ENCODE measurements at places on chromosomes 12 and 14. TPM values are rescaled to one million over a fixed set of nuclear protein-coding genes. Genes with fewer than 3 reads are reported as not detected.

GRCh38 chr14:76931631-76932402 lies 96.7 kb downstream of the IRF2BPL start:
- no peak overlapping the region for H3K4me3 ChIP-seq
- H3K27ac ChIP-seq = no peak overlapping the region
- no peaks in the 10 kb centered on the region for H3K36me3 ChIP-seq
- H3K27me3 ChIP-seq = no peaks in the 10 kb centered on the region
- H3K4me1 ChIP-seq = no peaks in the 10 kb centered on the region

DNA sequence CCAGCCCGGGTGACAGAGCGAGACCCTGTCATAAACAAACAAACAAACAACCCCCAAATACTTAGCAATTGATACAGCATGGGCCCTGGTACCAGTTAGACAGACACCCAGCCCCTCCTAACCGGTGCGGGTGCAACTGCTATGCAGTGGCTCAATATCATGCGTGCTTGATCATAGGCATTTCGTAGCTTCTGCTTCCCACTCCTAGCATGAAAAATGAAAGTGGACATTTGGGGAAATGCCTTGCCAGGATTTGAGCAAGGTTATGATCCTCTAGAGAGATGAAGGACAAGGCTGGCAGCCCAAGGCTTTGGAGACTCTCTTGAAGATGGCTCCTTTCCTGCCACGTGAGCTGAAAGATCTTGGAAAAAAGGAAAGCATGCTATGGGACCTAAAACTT lies 13.7 kb downstream of the FGF6 start:
- H3K27me3 ChIP-seq = no peaks in the 10 kb centered on the region
- H3K4me3 ChIP-seq = no peak overlapping the region
- H3K27ac ChIP-seq = no peak overlapping the region
- H3K36me3 ChIP-seq = no peaks in the 10 kb centered on the region
- no peaks in the 10 kb centered on the region for H3K4me1 ChIP-seq

- no peak overlapping the region for H3K4me3 ChIP-seq
- no peaks in the 10 kb centered on the region for H3K27me3 ChIP-seq
- no peak for DNase-seq
- no peaks in the 10 kb centered on the region for H3K36me3 ChIP-seq
Observed at GRCh38 chr12:72790273-72790672, 518.1 kb downstream of the TRHDE start.

DNA sequence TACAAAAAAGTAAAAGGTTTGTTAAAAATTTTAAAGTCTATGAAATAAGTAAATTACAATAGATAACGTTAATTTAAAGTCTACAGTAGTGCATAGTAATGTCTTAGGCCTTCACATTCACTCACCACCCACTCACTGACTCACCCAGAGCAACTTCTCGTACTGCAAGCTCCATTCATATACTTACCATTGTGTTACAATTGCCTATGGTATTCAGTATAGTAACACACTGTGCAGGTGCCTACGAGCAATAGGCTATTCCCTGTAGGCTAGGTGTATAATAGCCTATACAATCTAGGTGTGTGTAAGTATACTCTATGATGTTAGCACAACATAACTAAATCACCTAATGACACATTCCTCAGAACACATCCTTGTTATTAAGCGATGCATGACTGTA lies 435.3 kb upstream of the TMTC1 start:
- H3K4me1 ChIP-seq = no peaks in the 10 kb centered on the region
- no peaks in the 10 kb centered on the region for H3K36me3 ChIP-seq

GRCh38 chr14:38512236-38512635 lies 256.3 kb upstream of the CLEC14A start:
- no peaks in the 10 kb centered on the region for H3K27me3 ChIP-seq
- H3K27ac ChIP-seq = no peak overlapping the region
- no peak for DNase-seq

The OAS2 gene
- total RNA-seq = 3.2 TPM

The RIPK3 gene
- 38.2 TPM for total RNA-seq

The TMEM132D gene
- total RNA-seq = 0.32 TPM

The SCNN1A gene
- 188 TPM for total RNA-seq

The HHIPL1 gene
- 0.93 TPM for total RNA-seq

DNA sequence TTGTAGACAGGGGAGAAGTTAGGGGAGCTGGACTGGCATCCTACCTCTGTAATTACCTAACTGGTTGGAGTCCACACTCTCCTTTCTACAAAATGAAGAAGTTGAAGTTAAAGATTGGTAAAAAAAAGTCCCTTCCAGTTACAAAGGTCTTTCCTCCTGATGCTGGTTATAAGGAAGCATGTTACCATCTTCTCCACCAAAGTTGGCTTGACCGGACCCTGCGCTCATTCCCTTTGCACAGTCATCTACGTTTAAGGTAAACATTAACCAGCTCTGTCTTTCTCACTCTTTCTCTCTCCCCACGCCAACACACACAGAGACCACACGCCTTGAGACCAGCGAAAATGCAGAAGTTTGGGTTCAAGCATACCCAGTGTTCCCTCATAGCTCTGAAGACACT lies 11.9 kb downstream of the FBLN5 start:
- no peak overlapping the region for H3K4me3 ChIP-seq
- H3K4me1 ChIP-seq = no peaks in the 10 kb centered on the region
- no peaks in the 10 kb centered on the region for H3K36me3 ChIP-seq
- no peak for DNase-seq
- H3K27me3 ChIP-seq = no peaks in the 10 kb centered on the region

DNA sequence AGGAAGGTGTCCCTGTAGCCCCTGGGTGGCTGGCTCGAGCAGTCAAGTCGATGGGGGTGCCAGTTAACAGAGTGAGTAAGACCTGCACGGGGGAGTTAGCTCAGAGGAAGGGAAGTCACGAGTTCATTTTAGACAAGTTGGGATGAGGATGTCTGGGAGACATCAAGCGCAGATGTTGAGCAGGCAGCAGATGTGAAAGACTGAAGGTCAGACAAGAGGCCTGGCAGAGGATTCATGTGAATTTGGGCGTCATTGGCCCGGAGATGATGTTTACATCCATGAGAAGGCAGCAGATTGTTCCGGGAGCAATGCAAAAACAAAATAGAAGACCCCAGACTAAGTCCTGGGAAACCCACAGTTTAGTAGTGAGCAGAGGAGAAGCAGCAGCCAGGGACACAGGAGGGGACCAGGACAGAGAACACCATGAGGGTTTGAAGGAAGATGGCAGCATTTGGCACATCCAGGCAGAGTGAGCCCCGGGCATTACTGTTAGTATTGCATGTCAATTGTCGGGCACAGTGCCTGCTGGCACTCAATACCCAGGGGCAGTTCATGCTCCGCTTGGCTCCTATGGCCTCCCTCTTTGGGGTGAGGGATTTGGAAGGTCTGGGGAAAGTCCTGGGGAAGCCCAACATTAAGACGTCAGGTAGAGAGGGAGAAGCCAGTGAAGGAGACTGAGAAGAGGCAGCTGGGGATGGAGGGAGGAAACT lies 15.1 kb downstream of the LTBP2 start:
- no peak for DNase-seq
- H3K27me3 ChIP-seq = no peaks in the 10 kb centered on the region
- H3K36me3 ChIP-seq = no peaks in the 10 kb centered on the region
- H3K4me3 ChIP-seq = no peak overlapping the region

- no peak for DNase-seq
- H3K27me3 ChIP-seq = no peaks in the 10 kb centered on the region
- no peaks in the 10 kb centered on the region for H3K36me3 ChIP-seq
- no peaks in the 10 kb centered on the region for H3K4me1 ChIP-seq
- H3K27ac ChIP-seq = no peak overlapping the region
- no peak overlapping the region for H3K4me3 ChIP-seq
Observed at GRCh38 chr12:112627851-112628250, 163.7 kb upstream of the RPH3A start.

DNA sequence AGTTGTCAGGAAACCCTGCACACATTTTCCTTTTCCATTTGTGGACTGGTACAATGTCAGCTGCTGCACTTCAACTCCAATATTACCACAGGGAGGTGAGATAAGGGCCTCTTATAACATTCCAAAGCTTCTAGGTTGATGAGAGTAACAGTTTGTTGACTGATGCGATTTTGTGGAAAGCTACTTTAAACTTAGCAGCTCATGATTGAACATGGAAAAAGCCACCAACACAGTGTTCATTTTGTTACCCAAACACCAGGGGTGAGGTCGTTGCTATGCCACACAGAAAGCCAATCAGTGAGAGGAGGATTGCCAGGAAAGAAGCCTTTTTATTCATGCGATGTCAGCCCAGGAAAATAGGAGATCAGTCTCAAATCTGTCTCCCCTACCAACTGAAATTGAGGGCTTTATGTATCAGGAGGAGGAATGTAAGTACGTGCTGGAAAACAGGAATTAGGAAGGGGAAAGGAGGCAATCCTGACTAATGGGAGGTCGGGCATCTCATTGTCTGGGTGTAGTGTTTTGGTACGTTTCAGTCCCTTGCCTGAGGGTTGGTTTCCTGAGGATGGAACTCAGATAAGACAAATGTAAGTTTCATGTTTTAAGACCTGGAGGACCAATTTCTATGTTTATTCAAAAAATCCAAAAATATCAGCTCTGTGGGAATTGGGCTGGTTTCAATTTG lies 92.7 kb upstream of the PLEKHA5 start:
- no peaks in the 10 kb centered on the region for H3K4me1 ChIP-seq
- no peak for DNase-seq
- no peaks in the 10 kb centered on the region for H3K36me3 ChIP-seq
- no peak overlapping the region for H3K4me3 ChIP-seq
- H3K27me3 ChIP-seq = no peaks in the 10 kb centered on the region

DNA sequence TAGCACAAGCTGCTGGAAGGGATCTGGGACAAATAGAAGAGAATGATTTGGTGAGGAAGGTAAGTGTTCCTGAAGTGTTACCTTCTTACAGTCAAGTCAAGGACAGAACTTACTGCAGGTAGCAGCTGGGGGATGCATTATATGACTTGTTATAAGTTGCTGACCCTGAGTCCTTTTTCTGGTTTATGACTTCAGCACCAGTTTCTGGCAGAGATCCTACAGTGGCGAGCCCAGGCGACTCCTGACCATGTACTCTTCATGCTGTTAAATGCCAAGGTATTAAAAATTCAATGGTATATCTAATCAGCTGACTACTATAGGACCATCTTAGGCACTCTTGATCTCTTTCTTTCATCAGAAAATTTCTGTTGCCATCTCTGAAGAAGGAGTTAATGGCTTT lies 45.1 kb upstream of the ATF1 start:
- peaks cover 31% of the 10 kb centered on the region for H3K36me3 ChIP-seq
- H3K4me1 ChIP-seq = no peaks in the 10 kb centered on the region
- no peaks in the 10 kb centered on the region for H3K27me3 ChIP-seq

DNA sequence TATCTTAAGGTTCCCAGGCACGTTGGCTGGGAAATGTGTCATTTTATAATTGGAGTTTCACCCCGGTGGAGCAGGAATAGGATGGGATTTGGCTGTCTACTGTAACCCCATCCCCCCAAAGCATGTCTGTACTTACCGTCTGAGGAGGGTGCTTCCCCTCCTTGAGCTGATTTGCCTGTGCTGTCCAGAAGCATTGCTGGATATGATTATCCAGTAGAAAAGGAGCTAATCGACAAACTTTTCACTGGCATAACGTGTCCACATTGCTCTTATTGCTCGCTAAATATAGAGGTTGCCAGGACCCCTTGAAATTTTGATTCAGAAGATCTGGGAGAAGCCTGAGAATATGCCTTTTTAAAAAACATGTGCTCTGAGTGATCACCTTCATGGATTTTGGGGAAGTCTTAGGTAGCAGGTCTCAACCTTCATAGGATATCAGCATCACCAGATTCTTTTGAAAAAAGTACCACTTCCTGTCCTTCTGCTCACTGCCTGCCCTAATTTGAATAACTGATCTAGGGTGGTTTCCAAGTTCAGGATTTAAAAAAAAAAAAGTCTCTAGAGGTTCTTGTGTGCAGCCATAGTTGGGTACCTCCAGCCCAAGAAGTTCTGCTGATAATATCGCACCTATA lies 80.4 kb upstream of the KCNA1 start:
- H3K4me3 ChIP-seq = no peak overlapping the region
- H3K36me3 ChIP-seq = no peaks in the 10 kb centered on the region
- H3K27me3 ChIP-seq = no peaks in the 10 kb centered on the region

DNA sequence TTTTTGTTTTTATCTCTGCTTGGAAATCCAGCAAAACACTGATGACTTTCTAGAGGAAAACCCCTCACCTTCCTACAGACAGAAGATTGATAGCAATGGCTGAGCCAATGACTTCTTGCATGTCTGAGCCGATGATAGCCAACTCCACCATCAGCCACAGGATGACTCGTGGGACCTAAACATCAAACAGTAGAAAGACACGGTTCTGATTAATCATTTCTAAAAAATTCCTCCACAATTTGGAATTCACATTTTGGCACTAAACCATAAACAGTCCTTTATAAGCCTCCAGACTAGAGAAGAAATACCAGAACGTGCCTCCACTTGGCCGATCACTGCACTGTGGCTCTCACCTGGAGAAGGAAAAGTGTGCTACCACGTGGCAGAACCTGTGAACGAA lies 25.9 kb downstream of the SLC11A2 start:
- H3K27me3 ChIP-seq = no peaks in the 10 kb centered on the region
- H3K36me3 ChIP-seq = peaks cover 16% of the 10 kb centered on the region
- no peak overlapping the region for H3K4me3 ChIP-seq

DNA sequence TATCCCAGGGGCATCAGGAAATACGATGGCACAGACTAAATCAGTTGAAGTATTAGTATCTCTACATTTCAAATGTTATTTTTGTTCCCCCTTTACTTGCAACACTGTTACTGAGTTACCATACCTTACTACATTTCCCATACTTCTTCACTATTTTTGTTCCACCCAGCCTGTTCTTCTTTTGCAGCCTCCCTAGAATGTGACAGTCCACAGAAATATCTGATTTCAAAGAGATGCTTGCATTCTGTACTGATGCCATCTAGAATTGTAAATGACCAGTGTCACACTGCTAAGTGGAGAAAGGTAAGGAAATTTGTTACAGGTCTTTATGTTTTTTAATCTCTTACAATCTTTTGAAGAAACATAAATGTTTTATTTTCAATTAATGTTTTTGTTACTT lies 279.9 kb downstream of the CCER1 start:
- no peak overlapping the region for H3K27ac ChIP-seq
- H3K4me3 ChIP-seq = no peak overlapping the region
- DNase-seq = no peak
- no peaks in the 10 kb centered on the region for H3K4me1 ChIP-seq
- no peaks in the 10 kb centered on the region for H3K27me3 ChIP-seq

DNA sequence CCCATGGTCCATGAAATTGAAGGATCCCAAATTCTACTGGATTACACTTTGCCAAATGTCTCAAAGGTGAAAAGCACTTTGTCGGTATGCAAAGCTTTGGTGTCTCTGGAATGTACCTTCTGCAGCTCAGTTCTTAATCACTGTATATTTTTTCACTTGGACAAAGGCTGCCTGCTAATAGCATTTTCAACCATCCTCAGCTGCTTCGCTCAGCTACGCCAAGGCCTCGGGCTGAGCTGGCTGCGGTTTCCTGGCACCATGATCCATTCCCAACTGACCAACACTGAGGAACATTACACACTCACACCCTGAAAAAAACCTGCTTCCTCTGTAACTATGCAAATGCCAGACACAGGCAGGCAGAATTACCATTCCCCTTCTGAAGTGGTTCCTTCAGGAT lies 335.2 kb downstream of the DPF3 start:
- no peak overlapping the region for H3K4me3 ChIP-seq
- H3K36me3 ChIP-seq = no peaks in the 10 kb centered on the region
- no peaks in the 10 kb centered on the region for H3K27me3 ChIP-seq
- H3K4me1 ChIP-seq = no peaks in the 10 kb centered on the region

GRCh38 chr12:3725388-3726115 lies 27.4 kb downstream of the CRACR2A start:
- no peak overlapping the region for H3K4me3 ChIP-seq
- H3K27me3 ChIP-seq = no peaks in the 10 kb centered on the region
- H3K36me3 ChIP-seq = no peaks in the 10 kb centered on the region
- DNase-seq = no peak
- H3K27ac ChIP-seq = peak overlapping the region; percentile 69
- H3K4me1 ChIP-seq = peaks cover 9% of the 10 kb centered on the region

GRCh38 chr12:20423557-20423956 lies 55.2 kb downstream of the PDE3A start:
- H3K4me1 ChIP-seq = no peaks in the 10 kb centered on the region
- no peaks in the 10 kb centered on the region for H3K36me3 ChIP-seq
- no peak for DNase-seq
- no peaks in the 10 kb centered on the region for H3K27me3 ChIP-seq
- no peak overlapping the region for H3K4me3 ChIP-seq
- peak overlapping the region; percentile 10 for H3K27ac ChIP-seq
